Effector memory CD4-positive, alpha-beta T cell (primary cell): ENCODE measurements at places on chromosomes 3 and 15.

DNA sequence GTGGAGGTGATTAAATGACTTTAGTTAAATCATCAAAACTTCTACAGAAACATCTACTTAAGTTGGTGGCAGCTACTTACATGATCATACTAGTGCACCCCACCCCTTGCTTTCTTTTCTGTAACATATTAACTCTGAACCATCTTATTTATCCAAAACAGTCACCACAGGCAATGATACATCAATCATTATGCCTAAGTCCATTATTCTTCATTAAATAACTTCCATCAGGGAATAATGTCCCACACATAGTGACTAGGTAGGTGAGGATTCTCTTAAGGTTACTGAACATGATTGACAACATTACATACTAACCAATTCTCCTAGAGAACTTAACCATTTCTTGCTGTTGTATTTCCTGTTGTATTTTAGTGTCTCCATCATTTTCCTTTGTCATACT is 210.2 kb downstream of the NR1D2 start:
- H3K36me3 ChIP-seq, result no peaks in the 10 kb centered on the region
- no peak overlapping the region for H3K4me3 ChIP-seq
- H3K4me1 ChIP-seq, result no peaks in the 10 kb centered on the region
- H3K27me3 ChIP-seq, result no peaks in the 10 kb centered on the region
- H3K27ac ChIP-seq, result no peak overlapping the region
- no peak for DNase-seq

GRCh38 chr3:111603679-111604078 is 8.5 kb upstream of the ZBED2 start:
- no peak overlapping the region for H3K4me3 ChIP-seq
- peaks cover 3% of the 10 kb centered on the region for H3K4me1 ChIP-seq
- no peak overlapping the region for H3K27ac ChIP-seq
- H3K27me3 ChIP-seq, result no peaks in the 10 kb centered on the region

GRCh38 chr3:150371741-150372254 is 36.3 kb upstream of the TSC22D2 start:
- DNase-seq, result no peak
- no peak overlapping the region for H3K4me3 ChIP-seq
- no peaks in the 10 kb centered on the region for H3K4me1 ChIP-seq
- no peaks in the 10 kb centered on the region for H3K36me3 ChIP-seq
- H3K27ac ChIP-seq, result no peak overlapping the region
- H3K27me3 ChIP-seq, result no peaks in the 10 kb centered on the region

DNA sequence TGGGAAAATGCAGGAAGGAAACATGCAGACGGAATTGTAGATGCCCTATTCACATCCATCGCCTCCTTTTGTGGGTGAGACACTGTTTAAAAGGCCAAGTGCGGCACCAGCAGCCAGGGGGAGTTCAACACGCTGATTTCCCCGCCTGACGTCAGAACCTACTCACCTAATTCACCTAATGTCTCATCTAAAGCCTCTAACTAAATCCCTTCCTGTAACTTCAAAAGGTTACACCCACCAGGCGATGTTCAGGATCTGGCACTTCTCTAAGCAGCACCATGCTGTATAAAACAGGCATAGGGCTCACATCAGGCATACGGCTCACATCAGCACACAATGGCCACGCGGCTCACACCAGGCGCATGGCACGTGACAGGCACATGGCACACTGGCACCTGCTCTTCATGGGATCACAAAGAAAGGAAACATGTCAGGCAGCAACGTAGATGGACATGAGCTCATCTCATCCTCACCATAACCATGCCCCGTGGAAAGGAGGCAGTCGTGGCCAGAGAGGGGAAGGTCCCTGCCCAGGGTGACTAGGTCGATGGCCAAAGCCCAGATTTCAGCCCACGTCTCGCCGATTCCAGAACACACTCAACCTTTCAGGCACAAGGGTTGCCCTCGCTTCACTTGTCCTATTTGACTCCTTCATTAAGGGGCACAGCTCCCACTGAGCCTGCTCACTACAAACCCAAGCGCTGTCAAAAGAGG is 21.7 kb downstream of the XXYLT1 start:
- DNase-seq, result no peak
- H3K36me3 ChIP-seq, result peaks cover 3% of the 10 kb centered on the region
- peaks cover 6% of the 10 kb centered on the region for H3K4me1 ChIP-seq
- no peaks in the 10 kb centered on the region for H3K27me3 ChIP-seq
- H3K27ac ChIP-seq, result no peak overlapping the region

DNA sequence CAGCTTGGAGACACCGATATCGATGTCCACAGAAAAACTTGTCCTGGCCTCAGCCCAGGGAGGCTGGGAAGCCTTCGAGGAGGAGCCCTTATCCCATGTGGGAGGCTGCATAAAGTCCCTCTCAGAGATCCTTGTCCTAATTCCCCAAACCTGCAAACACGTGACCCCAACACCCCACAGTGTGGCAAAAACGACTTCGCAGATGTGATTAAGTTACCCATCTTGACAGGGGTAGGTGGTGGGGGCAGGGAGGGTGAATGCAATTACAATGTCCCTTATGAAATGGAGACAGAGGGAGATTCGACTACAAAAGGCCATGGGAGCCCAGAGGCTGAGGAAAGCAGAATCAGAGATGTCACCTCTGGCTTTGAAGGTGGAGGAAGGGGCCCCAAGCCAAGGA is 2.3 kb upstream of the TLR9 start:
- H3K36me3 ChIP-seq, result peaks cover 40% of the 10 kb centered on the region
- H3K4me1 ChIP-seq, result peaks cover 45% of the 10 kb centered on the region
- H3K27me3 ChIP-seq, result no peaks in the 10 kb centered on the region
- no peak overlapping the region for H3K27ac ChIP-seq
- no peak for DNase-seq

- H3K36me3 ChIP-seq, result no peaks in the 10 kb centered on the region
- DNase-seq, result no peak
- H3K4me1 ChIP-seq, result no peaks in the 10 kb centered on the region
- H3K27ac ChIP-seq, result no peak overlapping the region
These were observed 348.5 kb upstream of the PROK2 start for GRCh38 chr3:72133329-72134011.

- H3K27me3 ChIP-seq, result no peaks in the 10 kb centered on the region
- H3K4me3 ChIP-seq, result no peak overlapping the region
- no peak for DNase-seq
These were observed 11.8 kb downstream of the ZBTB47 start for GRCh38 chr3:42665050-42665878.

DNA sequence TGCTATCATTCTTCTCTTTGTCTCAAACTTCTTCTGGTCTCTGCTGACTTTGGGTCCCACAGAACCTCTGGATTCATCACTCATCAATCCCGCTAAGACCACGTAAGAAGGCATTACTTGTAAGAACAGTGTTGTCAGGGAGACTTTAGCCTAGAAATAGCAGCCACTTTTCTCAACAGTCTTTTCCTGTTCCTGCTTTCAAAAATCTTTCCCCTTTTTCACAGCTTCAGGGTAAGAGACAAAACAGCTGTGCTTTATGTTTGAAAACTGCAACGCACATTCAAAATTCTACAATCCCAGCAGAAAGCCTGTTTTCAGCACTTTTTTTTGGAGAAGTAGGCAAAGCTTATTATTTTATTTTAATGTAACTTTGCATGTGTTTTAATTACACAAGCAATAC is 42.0 kb upstream of the FAM98B start:
- no peak for DNase-seq
- H3K27me3 ChIP-seq, result no peaks in the 10 kb centered on the region
- no peaks in the 10 kb centered on the region for H3K36me3 ChIP-seq
- no peak overlapping the region for H3K27ac ChIP-seq
- H3K4me3 ChIP-seq, result no peak overlapping the region
- H3K4me1 ChIP-seq, result no peaks in the 10 kb centered on the region

- no peaks in the 10 kb centered on the region for H3K27me3 ChIP-seq
- no peaks in the 10 kb centered on the region for H3K4me1 ChIP-seq
- no peaks in the 10 kb centered on the region for H3K36me3 ChIP-seq
These were observed 52.7 kb downstream of the CLDN18 start for GRCh38 chr3:138062626-138063025.

DNA sequence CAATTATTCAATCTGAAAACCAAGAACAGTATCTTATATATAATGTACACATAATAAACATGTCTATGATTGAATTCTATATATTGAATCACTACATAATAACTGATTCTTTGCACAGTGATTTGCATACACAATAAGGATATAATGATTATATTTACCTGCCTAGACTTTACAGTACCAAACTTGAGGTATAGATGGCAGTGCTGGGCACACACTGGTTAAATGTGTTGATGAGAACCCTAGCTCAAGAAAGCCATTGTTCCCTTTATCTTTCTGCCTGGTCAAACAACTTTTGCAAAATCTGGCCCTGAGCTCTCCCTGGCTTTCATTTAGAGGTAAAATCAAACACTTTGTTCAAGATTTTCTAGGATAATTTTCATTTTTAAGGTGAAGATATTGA is 697.7 kb downstream of the TUSC7 start:
- no peaks in the 10 kb centered on the region for H3K36me3 ChIP-seq
- H3K4me1 ChIP-seq, result no peaks in the 10 kb centered on the region
- DNase-seq, result no peak
- no peak overlapping the region for H3K4me3 ChIP-seq
- no peak overlapping the region for H3K27ac ChIP-seq
- H3K27me3 ChIP-seq, result no peaks in the 10 kb centered on the region

DNA sequence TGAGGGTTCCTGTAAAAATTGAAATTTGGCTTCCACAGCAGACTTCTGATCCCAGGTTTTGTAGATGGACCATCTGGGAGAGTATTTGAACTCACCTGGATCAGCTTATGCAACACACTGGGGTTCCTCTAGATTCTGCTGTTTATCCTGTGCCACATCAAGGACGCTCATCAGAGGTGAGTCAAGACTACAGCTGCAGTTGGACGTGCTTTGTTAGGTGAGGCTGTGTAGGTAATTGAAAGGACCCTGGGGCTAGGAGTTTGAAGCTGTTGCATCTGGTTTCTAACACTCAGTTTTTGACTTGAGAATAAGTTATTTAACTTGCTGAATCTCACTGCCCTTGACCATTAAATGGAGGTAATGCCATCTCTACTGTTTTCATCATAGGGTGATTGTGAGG is 394.2 kb downstream of the EDEM1 start:
- no peak overlapping the region for H3K4me3 ChIP-seq
- H3K36me3 ChIP-seq, result no peaks in the 10 kb centered on the region
- H3K4me1 ChIP-seq, result no peaks in the 10 kb centered on the region
- H3K27ac ChIP-seq, result no peak overlapping the region
